Esophagus squamous epithelium (tissue), 5 donors: ENCODE measurements at places on chromosomes 7 and 10.

DNA sequence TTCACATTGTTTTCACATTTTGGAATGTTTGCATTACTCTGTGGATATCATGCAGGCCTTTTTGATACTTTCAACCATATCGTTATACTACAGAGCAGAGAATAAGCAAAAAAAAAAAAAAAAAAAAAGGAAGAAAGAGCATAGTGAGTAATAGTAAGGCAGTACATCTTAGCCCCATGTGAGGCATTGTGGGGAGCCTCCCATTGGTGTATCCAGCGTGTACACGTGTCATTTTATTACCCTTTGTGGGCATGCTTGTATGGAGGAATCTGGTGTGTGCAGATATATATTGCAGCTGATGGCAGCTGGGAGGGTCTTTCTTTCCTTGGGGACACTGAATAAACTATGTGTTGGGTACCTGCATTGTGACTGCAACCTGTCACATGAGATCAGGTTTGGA, 19.6 kb downstream of the R3HCC1L start:
- H3K27me3 ChIP-seq: no peaks in the 10 kb centered on the region
- H3K36me3 ChIP-seq: no peaks in the 10 kb centered on the region
- no peaks in the 10 kb centered on the region for H3K4me1 ChIP-seq
- no peak overlapping the region for H3K4me3 ChIP-seq
- H3K27ac ChIP-seq: no peak overlapping the region

- no peak within 1 kb of the TSS for H3K27ac ChIP-seq
- H3K4me1 ChIP-seq: no peaks in the 10 kb centered on the region
- no peak for DNase-seq
- no peak within 1 kb of the TSS for H3K4me3 ChIP-seq
Measured at GRCh38 chr7:141916099-141916498, at the start of gene OR9A4. Gene OR9A4, plus strand, starts transcription at chr7:141916399. Its CDS starts 2,477 bp downstream, at chr7:141918876.

DNA sequence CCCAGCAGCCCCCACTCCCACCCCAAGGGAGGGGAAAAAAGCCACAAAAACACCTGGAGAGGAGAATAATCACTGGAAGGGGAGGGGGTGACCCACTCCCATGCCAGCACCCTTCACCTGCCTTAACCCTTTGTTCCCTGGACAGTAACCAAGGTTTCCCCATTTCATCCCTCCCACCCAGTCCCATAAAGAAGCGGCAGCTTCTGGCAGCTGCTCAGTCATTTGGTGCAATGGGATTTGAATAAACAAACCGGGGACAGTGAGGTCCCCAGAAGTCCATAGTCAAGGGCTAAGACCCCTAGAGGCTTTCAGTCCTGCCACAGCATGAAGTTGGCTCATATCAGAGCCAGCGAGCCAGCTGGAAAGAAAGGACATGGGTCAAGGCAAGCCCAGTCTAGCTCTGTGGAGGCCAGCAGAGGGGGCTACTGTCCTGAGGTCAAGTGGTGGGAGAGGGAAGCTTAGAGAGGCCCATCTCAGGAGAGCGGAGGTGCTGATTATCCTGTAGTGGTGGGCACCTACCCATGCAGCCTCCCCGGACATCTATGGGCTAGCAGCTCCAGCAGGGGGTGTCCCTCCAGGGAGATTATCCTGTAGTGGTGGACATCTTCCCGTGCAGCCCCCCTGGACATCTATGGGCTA, 58.9 kb upstream of the LBX1 start:
- no peak overlapping the region for H3K27ac ChIP-seq
- DNase-seq: no peak
- H3K4me1 ChIP-seq: peaks cover 19% of the 10 kb centered on the region
- no peaks in the 10 kb centered on the region for H3K36me3 ChIP-seq
- H3K27me3 ChIP-seq: peaks cover 100% of the 10 kb centered on the region

GRCh38 chr10:88361494-88361893, 221.6 kb downstream of the RNLS start:
- no peaks in the 10 kb centered on the region for H3K4me1 ChIP-seq
- DNase-seq: no peak
- no peak overlapping the region for H3K27ac ChIP-seq

GRCh38 chr10:74977072-74977471, 134.4 kb upstream of the SAMD8 start:
- no peak overlapping the region for H3K4me3 ChIP-seq
- DNase-seq: no peak
- H3K36me3 ChIP-seq: peaks cover 75% of the 10 kb centered on the region

- H3K27ac ChIP-seq: peak overlapping the region; percentile 18
- no peak for DNase-seq
- H3K36me3 ChIP-seq: no peaks in the 10 kb centered on the region
- H3K4me3 ChIP-seq: no peak overlapping the region
- H3K4me1 ChIP-seq: peaks cover 28% of the 10 kb centered on the region
Measured at GRCh38 chr10:112361951-112362751, 11.8 kb upstream of the ACSL5 start.
